ENCODE measurements at places on chromosomes 2 and 18. TPM values are rescaled to one million over a fixed set of nuclear protein-coding genes. Genes with fewer than 3 reads are reported as not detected.

The LINC00305 gene
- 0.64 TPM for total RNA-seq

The IL1RL1 gene
- 1.9 TPM for total RNA-seq

The ALMS1 gene
- 57.9 TPM for total RNA-seq

The LONRF2 gene
- total RNA-seq = 4.3 TPM

The NCKAP5 gene
- total RNA-seq = 7.5 TPM

The TRABD2A gene
- 1.1 TPM for total RNA-seq

The EHD3 gene
- 26.4 TPM for total RNA-seq

The ACOXL gene
- total RNA-seq = 0.99 TPM

The OXER1 gene
- total RNA-seq = 8.1 TPM

The DNER gene
- 44.3 TPM for total RNA-seq

The SLC38A11 gene
- total RNA-seq = 3.2 TPM

The HOXD4 gene
- total RNA-seq = 48.2 TPM

The GBX2 gene
- total RNA-seq = 0.35 TPM

The GPBAR1 gene
- total RNA-seq = 1.9 TPM

The UXS1 gene
- 67.4 TPM for total RNA-seq

The ERICH2 gene
- total RNA-seq = not detected

The REEP1 gene
- 6.5 TPM for total RNA-seq

The SERPINB10 gene
- total RNA-seq = 1.2 TPM

The MATN3 gene
- total RNA-seq = 1.5 TPM

The FLACC1 gene
- total RNA-seq = 3.5 TPM

The RAPGEF4 gene
- 17.5 TPM for total RNA-seq

The ALLC gene
- total RNA-seq = not detected

The AFTPH gene
- total RNA-seq = 47.1 TPM

The CLEC4F gene
- not detected for total RNA-seq

The GPR75 gene
- total RNA-seq = 1.6 TPM

The CENPA gene
- 5.3 TPM for total RNA-seq

The ZSWIM2 gene
- not detected for total RNA-seq

The CROCC2 gene
- 0.18 TPM for total RNA-seq

The RHBDD1 gene
- 48.9 TPM for total RNA-seq

The COL4A3 gene
- 44.4 TPM for total RNA-seq

The CHRNA1 gene
- 5.7 TPM for total RNA-seq

The CYTIP gene
- total RNA-seq = 16.8 TPM

Measured in metanephros (tissue), 2 donors.